ENCODE measurements at places on chromosomes 1 and 21. TPM values are rescaled to one million over a fixed set of nuclear protein-coding genes. Genes with fewer than 3 reads are reported as not detected.

ARHGAP30 gene
- total RNA-seq: not detected

MOB3C gene
- 12.3 TPM for total RNA-seq

F3 gene
- total RNA-seq: 2.3 TPM

S100A14 gene
- total RNA-seq: not detected

CLCA2 gene
- under 0.01 TPM for total RNA-seq

MAEL gene
- total RNA-seq: not detected

C1QA gene
- not detected for total RNA-seq

TRAF3IP3 gene
- total RNA-seq: under 0.01 TPM

FCRL2 gene
- total RNA-seq: not detected

LCE1F gene
- total RNA-seq: not detected

CRYZL1 gene
- total RNA-seq: 27.3 TPM

SPRR1A gene
- total RNA-seq: not detected
